Inflammatory macrophage treated with lipopolysaccharide for 4 hours (primary cell): ENCODE measurements at places on chromosomes 12 and 14.
A peak's percentile ranks its signal among the peaks of the same experiment; 100 is the strongest.

DNA sequence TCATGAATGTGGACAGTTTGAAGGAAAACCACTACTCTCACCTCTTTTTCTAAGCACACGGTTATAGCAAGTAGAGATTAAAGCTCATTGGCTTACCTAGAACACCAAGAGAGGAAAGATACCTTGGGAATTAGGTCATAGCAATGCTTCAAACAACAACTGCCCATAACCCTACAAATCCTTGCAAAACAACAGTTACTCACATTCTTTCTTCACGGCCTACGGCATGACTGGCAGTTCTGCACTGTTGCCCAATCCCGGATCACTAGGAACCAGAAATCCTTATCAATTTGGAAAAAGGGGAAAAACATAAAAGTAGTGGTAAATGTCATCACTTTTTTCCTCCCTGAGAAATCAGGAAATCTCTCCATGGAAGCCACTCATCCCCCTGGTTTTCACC lies 9.6 kb upstream of the ISM2 start:
- DNase-seq = peak; percentile 5

DNA sequence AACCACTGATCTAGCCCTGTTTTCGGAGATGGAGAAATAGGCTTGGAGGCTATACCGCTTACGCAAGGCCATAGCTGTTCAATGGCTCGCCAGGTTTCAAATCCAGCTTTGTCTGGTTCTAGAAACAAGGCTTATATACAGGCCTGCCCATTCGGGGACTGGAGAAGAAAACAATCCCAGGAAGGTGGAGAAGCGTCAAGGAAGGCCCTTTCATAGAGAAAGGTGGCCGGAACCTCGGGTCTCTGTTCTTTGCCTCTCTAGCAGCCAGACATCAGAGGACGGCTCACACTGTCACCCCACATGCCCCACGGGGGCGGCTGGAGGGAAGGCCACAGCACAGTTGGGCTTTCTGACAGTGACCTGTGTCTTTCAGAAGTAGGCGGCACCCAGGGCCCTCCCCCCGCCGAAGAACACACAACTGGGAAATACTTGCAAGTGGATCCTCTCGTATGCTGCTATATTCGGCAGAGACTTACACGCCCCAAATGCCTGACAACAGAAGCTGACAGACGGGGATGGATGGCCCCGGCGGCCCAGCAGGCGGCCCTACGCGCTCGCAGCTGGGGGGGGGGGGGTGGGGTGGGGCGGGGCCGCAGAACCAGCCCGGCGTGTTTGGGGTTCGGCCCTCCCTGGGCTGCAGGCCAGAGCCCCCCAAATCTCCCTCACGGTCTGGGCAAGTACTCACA lies 4.5 kb upstream of the SETD1B start:
- peak; percentile 72 for DNase-seq

DNA sequence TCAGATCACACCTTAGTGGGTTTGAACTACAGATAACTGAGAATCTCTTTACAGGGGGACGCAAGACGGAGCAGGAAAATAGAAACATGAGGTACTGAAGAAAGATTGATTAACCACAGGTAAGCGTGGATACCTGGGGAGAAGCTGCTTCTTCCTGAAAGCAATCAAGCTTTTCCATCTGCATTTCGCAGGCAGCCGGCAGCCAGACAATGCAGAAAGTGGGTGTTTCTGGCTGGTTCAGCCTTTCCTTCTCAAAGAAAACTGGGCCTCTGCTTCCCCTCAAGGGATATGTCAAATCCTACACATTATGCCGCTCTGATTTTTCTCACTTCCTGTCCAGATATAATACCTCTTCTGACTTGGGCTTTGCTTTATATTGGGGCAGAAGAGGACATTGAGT lies 39.1 kb upstream of the PPFIA2 start:
- DNase-seq = no peak

DNA sequence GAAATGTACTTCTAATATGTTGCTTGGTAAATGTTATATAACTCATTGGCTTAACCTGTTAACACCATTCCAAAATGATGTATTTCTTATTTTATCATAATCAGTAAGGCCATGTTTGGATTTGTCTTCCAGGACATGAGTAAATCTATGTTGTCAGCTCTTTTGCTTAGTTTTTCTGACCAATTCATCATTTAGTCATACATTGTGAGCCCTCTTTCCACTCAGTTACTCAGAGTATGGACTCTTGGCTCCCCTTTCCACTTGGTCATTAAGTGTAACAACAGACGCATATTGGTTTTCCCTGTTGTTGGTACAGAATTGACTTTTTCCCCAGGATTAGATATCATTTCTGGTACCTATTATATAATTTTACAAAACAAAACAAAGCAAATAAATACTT lies 9.0 kb upstream of the CLEC4D start:
- no peak for DNase-seq
